Endothelial cell of umbilical vein (primary cell): ENCODE measurements at places on chromosomes 7 and 10.
A peak's percentile ranks its signal among the peaks of the same experiment; 100 is the strongest.

DNA sequence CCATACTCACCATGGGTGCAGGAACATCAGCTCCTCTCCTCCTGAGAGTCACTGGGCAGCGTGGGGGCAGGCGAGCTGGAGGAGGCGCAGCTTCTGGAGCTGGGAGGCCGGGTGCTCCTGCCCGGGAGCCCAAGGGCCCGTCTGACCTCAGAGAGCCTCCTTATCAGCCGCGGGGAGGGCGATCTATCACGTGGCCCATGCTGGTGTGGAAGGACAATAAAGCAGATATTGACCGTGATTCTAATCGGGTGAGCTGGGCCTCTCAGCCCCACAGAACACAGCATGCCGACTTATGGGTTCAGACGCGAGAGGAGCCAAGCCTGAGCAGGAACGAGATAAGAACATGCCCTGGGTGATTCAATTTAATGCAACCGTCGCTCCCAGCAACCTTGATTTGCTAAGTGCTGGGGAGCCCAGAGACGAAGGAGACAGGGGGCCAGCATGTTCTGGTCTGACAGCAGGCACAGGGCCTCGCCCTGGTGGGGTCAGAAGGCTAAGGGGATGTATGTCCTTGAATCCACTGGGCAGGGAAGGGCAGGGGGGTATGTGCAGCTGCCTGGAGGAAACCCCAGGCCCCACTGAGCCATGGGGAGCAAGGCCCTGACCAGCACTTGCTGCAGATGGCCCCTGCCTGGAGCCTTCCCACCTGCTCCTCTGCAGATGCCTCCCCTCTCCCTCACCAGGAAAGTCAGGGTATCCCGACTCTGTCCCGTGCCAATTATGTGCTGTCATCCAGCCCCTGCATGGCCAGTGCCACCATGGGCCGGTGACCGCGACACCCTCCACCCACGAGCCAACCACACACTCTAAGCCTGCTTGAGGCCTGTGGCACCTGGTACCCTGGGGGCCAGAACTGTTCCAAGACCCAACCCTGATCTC, 95.3 kb upstream of the RET start:
- DNase-seq, result no peak

DNA sequence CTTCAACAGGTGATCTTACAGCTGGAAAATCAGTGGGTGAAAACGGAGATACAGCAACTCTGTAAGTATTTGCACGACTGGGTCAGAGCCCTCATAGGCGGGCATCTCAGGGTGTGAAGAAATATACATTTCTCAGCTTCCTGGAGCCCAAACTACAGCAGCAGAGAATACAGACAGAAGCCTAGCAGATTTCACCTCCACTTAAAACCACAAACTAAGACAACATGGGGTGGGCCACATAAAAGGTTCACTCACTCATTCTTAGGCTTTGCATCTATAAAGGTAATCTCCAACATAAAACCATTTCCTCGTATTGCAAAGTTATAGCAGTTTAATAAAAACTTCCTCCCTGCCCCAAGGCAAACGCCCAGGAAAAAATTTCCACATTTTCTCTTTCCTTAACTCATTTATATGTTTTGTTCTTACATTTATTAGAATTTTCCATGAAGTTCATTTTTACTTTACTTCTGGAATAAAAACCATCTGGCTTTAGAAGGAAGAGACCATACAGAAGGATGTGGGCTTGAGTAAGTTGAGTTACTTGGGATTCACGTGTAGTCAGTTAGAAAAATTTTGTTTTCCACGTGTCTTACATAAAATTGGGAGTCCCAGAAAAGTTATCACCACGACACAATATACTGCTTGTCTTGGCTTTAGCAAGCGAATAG, 327.1 kb downstream of the FRMD4A start:
- DNase-seq, result no peak

DNA sequence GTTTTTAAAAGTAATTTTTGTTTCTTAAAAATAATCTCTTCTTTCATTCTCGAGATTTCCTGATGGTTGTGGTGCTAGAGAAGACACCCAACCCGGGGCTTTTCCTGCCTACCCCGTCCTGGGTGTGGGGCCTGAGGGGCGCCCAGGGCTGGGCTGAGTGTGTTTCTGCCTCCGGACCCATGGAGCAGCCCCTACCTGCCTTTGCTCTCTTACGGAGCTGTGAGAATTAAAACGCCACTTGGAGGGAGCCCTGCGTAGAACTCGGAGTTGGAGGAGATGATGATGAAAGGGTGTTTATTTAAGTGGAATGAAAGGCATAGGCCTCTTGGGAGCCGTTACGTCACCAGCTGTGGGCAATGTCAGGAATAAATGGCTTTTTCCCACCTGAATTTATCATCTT, 261.8 kb upstream of the SHH start:
- no peak for DNase-seq

- peak; percentile 83 for DNase-seq
Observed at GRCh38 chr7:102860351-102860811, 52.4 kb upstream of the LRRC17 start.

- DNase-seq, result peak; percentile 44
Observed at GRCh38 chr10:100743626-100744135, 1.7 kb upstream of the PAX2 start.

- no peak for DNase-seq
Observed at GRCh38 chr10:75512203-75512933, 80.9 kb downstream of the LRMDA start.

DNA sequence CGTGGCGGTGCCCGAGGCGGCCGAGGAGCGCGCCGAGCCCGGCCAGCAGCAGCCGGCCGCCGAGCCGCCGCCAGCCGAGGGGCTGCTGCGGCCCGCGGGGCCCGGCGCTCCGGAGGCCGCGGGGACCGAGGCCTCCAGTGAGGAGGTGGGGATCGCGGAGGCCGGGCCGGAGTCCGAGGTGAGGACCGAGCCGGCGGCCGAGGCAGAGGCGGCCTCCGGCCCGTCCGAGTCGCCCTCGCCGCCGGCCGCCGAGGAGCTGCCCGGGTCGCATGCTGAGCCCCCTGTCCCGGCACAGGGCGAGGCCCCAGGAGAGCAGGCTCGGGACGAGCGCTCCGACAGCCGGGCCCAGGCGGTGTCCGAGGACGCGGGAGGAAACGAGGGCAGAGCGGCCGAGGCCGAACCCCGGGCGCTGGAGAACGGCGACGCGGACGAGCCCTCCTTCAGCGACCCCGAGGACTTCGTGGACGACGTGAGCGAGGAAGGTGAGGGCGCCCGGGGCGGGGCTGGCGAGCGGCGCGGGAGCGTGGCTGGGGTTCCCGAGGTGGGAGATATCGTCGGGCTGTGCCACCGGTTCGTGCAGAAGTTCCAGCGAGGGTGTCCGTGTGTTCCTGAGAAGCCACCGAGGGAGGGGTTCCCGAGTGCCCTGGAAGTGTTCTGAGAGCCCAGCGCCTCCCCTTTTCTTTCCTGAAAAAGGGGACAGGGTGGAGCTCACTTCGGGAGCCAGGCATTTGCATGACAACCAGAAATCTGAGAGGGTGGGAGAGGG, 495 bp downstream of the EIF3B start:
- peak; percentile 37 for DNase-seq

GRCh38 chr10:86218842-86219241, 147.8 kb downstream of the GRID1 start:
- DNase-seq, result no peak

GRCh38 chr7:117386110-117386706, 41.1 kb downstream of the ASZ1 start:
- no peak for DNase-seq

- DNase-seq, result no peak
Observed at GRCh38 chr7:77393261-77393660, 22.9 kb downstream of the GSAP start.

DNA sequence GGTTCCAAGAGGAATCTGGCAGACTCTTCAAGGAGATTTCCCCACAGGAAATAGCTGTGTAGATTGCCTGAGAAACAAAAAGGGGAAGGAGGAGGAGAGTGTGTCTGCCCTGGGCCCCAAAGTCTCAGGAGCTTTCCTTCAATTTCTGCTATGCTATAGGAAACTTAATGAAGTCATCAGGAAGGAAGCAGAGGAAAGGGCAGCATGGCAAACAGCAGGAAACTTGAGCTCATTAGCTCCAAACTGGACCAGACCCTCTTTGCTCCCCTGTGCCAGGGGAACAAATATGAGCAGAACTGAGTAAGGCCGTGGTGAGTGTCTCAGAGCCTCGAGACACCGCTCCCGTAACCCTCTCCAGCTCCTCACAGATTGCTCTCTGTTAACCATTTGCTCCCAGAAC, 4.8 kb upstream of the KCNIP2 start:
- peak; percentile 76 for DNase-seq

- peak; percentile 16 for DNase-seq
Observed at GRCh38 chr10:17510242-17510908, 56.0 kb upstream of the ST8SIA6 start.

- DNase-seq, result peak; percentile 58
Observed at GRCh38 chr10:34319197-34319846, 495.8 kb downstream of the PARD3 start.
